ENCODE measurements at places on chromosomes 1 and 21.

DNA sequence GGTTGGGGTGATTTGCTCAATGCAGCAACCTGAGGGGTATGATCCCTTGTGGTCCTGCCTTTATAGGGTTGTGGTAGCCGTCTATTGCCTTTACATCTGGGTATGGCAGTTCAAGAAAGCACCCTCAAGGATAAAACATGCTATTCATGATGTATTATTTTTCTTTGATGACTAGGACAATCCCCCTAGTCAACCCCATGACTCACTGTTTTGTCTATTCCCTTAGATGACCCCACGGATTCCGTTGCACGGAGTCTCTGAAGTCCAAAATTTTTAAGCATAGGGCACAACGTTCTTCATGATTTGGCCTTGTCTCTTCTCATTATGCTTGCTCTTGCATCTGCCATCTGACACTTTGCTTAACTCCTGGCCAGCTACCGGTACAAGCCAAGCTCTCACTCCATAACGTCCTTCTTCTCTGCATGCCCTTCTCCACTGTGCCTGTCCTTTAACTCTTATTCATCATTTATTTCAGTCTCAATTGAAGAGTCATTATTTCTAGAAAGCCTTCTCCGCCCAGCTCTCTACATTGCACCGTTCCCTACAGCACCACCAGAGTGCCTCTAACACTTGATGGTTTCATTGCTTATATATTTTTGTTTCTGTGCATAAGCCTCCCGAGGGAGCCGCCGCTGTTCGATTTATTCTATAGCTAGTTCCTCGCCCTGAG, 838 bp upstream of the DISP1 start:
- no peak for DNase-seq

- DNase-seq = no peak
Observed at GRCh38 chr1:15350551-15351200, 59.0 kb upstream of the EFHD2 start.

- DNase-seq = no peak
Observed at GRCh38 chr1:118335331-118335732, 150.3 kb upstream of the SPAG17 start.

GRCh38 chr1:172658871-172659453, at the start of gene FASLG:
Gene FASLG (plus strand): TSS chr1:172659103. CDS start chr1:172659202, 99 bp downstream.
- DNase-seq = peak; percentile 25

DNA sequence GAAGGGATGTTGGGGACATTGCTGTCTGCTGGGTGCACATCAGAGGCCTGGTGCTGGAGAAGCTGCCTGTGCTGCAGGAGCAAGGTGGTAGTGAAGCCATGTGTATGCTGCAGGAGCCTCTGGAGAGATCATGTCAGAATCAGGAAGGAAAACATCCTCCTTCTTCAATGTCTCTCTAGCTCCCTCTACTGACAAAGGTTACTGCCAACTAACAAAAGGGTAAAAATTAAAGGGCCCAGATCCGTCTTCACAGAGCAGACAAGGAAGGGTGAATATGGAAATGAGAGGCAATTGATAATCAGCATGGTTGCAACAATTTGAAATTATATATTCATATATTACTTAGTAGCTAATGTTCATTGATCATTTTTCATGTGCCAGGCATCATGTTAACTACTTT, 32.2 kb downstream of the FAM177B start:
- no peak for DNase-seq

DNA sequence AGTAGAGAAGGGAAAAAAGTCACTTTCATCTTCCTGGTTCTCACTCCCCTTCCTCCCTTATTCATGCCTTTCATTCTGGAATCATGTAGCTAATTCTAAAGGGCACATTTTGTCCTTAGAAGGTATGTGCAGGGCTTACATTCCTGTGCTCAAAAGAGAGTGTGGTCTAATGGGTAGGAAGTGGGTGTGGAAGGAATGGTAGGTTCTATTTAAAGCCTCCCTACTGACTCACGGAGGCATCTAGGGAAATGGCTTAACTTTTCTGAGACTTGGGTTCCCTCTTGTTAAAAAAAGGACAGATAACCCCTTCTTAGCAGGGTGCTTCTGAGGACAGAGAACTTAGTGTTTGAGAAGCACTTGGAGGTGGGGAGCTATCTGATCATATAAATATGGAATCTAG, 249.3 kb upstream of the DUSP10 start:
- DNase-seq = no peak

- DNase-seq = no peak
Observed at GRCh38 chr1:41466146-41466545, 18.3 kb downstream of the EDN2 start.

All from CD4-positive, alpha-beta T cell treated with Interferon alpha-2 for 1 hour (primary cell).